ENCODE measurements at places on chromosomes 3 and 15.
A peak's percentile ranks its signal among the peaks of the same experiment; 100 is the strongest.

DNA sequence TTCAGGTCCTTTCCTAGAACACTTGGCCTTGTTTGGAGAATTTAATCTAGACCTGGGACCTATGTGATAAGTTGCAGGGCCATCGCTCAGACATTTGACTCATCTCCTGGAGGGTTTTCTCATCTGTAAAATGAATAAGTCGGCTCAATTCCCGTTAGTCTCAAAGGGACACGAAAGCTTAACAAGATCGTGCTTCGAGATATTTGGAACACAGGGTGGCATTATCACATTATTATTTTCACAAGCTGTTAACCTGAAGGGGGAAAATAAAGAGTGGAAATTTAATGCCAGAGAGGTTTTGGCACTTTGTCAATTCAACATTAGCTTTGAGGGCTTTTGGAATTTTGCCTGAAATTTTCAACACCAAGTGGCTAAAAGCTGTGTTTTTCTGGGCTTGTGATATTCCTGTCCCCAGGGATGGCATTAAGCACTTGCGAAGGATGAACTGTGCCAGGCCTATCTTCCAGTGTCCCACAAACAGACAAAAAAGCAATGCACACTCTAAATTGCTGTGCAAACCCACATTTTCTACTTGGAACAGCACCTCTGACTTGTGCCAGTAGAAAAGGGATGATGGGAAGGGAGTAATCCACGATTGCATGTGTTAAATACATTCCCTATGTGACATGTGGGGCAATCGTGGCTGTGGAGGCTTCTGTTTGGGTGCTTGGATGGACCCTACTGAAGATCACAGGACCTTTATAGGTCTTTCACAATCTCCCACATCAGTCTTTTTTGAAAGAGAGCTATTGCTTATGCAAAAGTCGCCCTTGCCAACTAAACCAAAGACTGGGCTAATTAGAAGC, 478.7 kb downstream of the MFSD1 start:
- no peak for DNase-seq

DNA sequence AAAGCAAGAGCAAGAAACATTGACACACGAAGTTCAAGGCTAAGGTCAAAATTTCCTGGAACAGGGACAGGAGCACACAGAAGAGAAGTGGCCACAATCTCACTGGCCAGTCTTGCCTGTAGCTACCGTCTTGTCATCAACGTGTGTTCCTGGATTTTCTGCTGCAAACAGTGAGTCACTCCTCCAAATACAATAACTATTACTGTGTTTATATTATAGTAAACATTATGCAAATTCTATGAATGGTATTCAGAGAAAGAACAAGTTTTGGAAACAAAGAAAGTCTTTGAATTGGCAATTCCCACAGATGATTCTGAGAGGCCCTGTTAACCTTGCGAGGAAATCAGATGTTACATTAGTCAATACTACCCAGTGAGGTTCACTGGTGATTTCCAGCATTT, 220.5 kb downstream of the FAM43A start:
- no peak for DNase-seq

GRCh38 chr15:60124460-60125070, 120.5 kb downstream of the FOXB1 start:
- no peak for DNase-seq

DNA sequence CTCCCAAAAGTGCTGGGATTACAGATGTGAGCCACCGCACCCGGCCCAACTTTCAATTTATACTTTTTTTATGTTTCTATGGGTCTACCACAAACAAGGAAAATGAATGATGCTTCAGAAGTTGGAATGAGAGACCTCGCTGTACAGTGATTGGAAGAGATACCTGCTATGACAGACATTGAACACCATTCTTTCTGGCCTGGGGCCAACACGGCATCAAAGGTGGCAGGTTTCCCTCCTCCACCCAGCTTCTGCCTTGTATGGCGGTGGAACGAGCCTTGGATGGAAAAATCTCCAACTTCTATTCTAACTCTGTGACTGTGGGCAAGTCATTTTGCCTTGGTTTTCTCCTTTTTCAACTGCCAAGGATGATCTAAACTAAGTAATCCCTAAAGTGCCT, 117.8 kb upstream of the FAM174B start:
- DNase-seq = no peak

- no peak for DNase-seq
These were observed 4.5 kb downstream of the FAM131A start for GRCh38 chr3:184341925-184342324.

GRCh38 chr3:4974154-4974553, 5.1 kb upstream of the BHLHE40 start:
- no peak for DNase-seq

DNA sequence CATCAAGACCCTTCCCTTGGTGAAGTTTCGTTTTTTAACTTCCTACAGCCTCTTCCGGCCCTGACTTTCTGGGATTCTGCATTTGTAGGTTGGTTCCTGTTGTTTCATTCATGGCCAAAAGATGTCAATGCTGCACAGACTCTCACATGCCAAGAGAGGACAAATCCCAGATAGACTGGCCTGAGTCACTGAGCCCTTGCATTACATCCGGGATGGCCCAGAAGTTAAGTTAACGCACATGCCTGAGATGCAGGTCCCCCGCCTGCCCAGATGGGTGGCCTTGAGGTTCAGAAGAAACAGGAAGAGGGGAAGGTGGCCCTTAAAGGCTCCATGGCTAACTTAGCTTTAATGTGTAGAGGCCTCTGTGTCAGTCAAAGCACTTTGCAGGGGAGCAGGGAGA, 51.6 kb upstream of the SRGAP3 start:
- no peak for DNase-seq

DNA sequence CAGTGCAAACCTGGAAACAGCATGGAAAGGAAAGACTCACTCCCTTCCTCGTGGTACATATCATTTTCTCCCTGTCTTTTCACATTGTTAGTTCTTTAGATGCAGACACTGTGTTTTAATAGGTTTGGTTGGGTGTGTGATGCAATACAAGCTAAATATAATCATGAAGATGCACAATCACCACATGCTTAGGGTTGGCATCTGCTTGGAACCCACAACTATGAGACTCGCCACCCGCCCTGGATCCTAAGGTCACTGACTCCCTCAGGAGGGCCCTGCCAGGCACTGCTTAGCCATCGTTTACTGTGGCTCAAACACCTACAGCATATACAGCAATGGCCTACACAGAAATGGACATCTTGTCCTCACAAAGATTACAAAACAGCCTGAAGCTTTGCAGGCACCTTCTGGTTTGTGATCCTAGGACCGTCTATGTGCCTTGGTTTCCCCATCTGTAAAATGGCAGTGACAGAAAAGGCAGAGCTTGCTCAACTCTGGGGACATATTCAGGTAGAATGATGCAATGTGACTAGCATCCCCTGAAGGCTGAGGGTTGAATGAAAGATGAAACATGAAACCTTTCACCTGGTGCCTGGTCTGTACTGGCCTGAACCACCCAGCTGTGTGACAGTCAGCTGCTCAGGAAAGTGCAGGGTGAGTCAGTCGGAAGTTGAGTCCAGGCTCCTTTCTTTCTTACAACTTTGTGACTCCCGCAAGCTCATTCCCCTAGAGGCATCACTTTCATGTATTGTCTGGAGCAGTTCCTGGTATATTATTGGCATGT, 123.6 kb upstream of the PFN2 start:
- no peak for DNase-seq

GRCh38 chr15:66144978-66145725, 108.4 kb downstream of the MEGF11 start:
- DNase-seq = no peak

GRCh38 chr3:27360113-27361078, 8.8 kb downstream of the NEK10 start:
- DNase-seq = no peak

DNA sequence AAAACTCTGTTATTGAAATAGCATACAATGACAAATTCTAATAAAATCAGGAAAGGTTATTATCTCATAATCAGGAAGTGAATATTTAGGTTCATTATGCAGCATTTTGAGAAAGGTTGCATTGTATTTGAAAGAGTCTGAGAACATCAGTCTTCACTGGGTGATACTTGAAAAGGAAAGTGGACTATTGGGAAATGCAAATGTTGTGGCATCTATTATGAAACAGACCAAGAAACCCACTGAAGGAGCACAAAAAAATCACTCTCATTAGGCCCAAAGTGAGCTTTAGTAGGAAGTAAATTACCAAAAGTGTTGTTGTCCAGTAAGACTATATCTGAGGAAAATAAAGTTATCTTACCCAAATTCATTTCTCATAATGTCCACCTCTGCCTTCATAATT, 90.8 kb downstream of the ZPLD1 start:
- peak; percentile 7 for DNase-seq

GRCh38 chr15:80578871-80579270, 116.2 kb upstream of the ABHD17C start:
- no peak for DNase-seq

GRCh38 chr15:29952225-29952624, 130.0 kb upstream of the TJP1 start:
- no peak for DNase-seq

GRCh38 chr15:80455668-80456442, 51.7 kb downstream of the ARNT2 start:
- DNase-seq = peak; percentile 53

GRCh38 chr15:83066034-83066733, 868 bp downstream of the BTBD1 start:
- DNase-seq = no peak

- no peak for DNase-seq
These were observed 122.0 kb upstream of the SOX14 start for GRCh38 chr3:137641879-137642704.

- no peak for DNase-seq
These were observed 22.0 kb downstream of the WNT7A start for GRCh38 chr3:13857702-13858380.

DNA sequence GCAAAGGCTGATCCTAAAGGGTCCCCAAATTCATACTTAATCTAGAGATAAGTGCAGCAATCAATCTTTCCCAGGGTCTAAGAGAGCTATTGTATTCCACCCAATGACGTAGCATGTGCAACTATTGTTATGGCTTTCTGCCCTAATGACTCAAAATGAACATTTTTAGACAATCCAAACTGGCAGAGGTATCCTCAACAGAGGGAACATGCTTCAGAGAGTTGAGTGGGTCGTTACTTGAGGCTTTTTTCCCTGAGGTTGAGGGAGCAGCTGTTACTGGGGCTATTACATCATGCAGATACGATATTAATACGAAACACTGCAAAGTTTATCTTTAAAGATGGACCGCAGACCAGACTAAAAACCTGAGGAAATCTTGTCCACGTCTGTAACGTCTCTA, 278.3 kb upstream of the WNT5A start:
- no peak for DNase-seq

DNA sequence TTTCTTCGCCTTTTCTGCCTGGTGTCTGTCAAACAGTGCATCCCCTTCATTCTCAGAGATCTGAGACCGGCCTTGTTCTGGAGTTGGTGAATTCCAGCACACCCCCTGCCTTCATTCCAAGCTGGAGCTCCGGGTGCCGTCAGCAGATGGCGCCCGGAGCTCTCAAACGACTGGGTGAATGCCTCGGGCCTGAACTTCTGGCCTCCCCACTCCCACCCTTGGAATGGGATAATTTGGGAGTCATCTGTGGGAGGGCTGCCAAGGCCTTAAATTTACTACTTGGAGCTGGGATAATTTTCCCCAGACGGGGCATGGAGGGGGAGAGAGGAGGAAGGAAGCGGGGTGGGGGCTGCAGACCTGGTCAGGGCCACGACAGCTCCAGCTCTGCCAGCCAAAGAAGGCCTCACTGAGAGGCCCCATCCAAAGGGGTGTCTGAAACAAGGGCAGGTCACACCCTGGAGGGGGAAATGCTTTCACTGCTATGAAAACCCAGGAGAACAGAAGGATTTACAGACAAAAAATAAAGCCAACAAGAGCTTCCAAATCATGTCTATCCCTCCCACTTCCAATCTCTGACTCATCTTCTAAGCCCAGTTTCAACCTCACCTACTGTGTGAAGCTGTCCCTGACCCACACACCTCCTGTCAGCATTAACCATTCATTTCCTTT, 187.9 kb downstream of the OPA1 start:
- peak; percentile 42 for DNase-seq
